ENCODE measurements at places on chromosomes 12 and 14.

DNA sequence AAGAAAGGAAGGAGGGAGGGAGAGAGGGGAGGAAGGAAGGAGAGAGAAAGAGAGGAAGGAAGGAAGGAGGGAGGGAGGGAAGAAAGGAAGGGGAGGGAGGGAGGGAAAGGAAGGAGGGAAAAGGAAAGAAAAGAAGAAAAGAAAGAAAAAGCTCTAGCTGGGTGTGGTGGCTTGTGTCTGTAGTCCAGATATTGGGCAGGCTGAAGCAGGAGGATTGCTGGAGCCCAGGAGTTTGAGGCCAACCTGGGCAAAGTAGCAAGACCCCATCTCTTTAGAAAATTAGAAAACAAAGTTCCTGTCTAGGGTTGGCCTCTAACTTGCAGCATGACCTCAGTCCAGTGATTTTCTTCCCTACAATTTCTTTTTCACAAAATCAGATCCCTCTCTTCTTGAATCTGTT is 208.2 kb upstream of the NUDT4 start:
- DNase-seq = no peak

DNA sequence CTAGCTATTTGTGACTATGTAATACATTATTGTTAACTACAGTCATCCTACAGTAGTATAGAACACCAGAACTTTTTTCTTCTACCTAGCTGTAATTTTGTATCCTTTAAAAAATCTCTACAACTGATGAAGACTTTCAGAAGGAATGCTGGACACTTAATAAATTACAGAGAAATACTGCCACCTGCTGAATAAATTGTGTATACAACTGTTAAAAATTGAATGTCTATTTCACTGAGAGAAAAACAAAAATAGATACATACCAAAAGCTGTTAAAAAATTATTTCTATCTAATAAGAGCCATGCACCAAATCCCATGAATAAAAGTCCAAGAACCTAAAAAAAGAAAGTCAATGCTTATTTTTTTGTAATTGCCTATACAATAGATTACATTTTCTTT is 6.6 kb downstream of the TSPAN19 start:
- peak; percentile 18 for DNase-seq

- DNase-seq = peak; percentile 71
Observed at GRCh38 chr14:94048691-94049624, 22.8 kb downstream of the OTUB2 start.

DNA sequence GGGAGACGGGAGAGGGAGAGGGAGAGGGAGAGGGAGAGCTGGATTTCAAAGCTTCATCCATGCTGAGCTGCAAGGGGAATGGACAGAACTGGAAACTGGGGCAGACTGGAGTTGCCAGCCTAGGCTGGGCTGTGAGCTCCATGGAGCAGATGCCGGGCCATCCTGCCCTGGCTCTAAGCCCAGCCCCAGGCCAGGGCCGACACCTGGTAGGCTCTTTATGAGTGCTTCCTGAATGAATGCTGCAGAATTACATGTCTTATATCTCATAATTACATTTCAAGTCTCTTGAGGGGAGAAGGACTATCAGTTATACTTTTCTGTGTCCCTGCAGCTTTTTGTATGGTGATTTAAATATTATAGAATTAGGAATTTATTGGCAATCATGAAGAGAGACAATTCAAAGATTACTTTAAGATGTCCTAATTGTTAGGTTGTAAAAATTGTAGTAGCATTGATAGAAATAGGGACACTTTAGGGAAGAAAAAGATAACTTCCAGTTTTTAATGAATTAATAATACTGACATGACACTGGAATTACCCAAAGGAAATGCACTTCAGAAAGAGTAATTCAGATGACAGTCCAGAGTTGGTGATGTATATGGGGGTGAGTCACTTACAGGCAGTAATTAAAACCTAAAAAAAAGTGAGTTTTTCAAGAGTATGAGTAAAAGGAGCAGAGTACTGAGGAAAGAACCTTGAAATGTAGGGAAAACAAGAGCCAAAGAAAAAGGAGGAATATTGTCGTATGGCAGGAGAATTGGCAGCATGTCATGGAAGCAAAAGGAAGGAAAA is 29.0 kb downstream of the SCYL2 start:
- DNase-seq = no peak

DNA sequence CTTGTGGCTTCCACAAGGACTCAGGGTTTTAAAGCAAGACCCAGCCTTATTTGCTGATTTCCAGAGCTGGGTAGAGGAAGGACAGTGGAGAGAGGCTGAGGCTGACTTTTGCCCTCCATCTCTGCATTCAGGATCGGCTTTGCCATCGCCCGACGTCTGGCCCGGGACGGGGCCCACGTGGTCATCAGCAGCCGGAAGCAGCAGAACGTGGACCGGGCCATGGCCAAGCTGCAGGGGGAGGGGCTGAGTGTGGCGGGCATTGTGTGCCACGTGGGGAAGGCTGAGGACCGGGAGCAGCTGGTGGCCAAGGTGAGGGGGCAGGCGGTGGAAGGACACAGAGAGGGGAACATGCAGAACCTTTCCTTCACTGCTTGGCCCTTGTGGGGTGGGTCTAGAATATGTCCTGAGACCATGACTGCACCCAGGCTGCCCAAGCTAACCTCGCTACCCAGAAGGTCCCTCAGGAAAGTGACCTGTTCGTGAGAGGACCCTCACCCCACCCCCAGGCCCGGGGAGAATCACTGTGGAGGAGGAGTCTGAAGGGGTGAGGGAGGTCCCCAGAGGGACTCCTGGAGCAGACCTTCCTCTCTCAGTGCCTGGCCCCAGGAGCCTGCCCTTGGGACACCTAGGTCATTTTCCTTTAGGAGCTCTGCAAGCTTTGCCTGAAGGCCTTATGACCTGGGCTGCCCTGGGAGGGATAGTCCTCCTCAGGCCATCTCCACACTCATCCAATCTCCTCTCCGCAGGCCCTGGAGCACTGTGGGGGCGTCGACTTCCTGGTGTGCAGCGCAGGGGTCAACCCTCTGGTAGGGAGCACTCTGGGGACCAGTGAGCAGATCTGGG is 3.1 kb downstream of the DHRS2 start:
- DNase-seq = no peak

- no peak for DNase-seq
Observed at GRCh38 chr12:3332188-3332587, 158.8 kb upstream of the PRMT8 start.

DNA sequence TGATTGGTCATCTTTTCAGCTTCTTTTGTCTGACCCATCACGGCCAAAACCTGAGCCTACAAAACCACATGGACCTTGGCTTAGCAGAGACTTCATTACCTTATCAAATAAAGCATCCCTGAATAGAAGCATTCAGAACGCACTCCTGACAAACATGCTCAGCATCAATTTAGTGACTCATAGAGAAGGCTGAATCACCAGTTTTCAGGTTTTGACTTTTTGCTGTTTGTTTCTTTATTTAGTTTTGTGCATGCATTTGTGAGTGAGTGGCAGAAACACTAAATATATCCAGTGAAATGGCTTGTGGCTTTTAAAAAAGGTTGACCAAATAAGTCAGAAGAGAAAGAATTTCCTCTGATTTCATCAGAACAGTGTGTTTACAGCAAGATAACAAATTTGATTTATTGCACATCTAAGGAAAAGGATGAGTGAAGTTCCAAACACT is 19.0 kb upstream of the OVCH1 start:
- no peak for DNase-seq

- no peak for DNase-seq
Observed at GRCh38 chr12:126480451-126480850, 1415.2 kb downstream of the AACS start.

DNA sequence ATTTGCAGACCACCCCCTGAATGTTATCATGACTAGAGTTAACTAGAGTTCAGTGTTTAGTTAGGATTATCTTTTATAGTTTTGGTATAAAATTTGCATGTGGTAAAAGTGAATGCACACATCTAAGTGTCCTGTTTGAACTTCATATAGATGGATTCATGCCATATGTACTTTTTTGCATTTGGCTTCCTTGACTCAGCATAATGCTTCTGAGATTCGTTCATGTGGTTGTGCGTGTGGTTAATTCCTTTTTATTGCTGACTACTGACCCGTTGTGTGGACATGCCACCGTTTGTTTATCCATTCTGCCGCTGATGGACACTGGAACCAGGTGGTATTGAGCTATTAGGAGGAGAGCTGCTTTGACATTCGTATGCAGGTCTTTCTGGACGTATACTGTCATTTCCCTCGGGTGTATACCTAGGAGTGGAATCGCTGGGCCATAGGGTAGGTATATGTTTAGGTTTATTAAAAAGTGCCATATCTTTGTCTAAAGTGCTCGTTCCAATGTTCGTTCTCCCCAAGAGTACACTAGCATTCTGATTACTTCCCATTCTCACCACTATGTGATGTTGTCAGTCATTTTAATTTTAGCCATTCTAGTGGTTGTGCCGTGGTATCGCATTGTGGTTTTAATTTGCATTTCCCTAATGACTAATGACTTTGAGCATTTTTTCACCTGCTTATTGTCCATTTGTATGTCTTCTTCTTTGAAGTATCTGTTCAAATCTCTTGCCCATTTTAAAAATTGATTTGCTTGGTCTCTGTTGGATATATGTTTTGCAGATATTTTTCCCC is 37.7 kb downstream of the RIN3 start:
- DNase-seq = no peak

GRCh38 chr12:95944108-95944704 is 1.1 kb downstream of the AMDHD1 start:
- no peak for DNase-seq

DNA sequence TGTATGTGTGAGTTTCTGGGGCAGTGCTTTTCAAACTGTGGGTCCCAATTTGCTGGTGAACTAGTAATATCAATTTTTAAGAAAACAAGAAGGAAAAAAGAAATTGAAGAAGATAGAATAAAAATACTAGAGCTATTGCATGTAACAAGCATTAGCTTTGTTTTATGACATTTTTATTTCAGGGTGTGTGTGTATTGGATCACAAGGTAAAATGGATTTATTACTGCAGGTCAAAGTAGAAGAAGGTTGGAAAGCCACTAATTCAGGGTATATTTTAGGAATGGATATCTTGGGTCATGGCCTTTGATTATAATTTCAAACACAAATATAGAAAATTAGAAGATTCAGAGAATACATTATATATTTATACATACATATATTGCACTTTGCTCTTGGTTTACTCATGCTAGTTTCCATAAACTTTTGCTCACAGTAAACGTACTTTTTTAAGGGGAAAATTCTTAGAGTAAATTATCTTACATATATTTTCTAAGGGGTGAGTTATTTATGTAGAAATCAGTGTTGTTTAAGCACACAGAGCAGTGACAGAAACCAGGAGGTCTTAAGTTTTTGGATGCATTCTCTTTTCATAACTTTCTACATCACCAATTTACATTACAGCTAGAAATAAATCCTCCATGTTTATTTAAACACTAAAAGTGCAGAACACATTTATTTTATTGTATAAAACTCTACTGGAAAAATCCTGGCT is 34.5 kb upstream of the PPM1A start:
- no peak for DNase-seq

- DNase-seq = no peak
Observed at GRCh38 chr12:8644345-8645248, 18.0 kb downstream of the MFAP5 start.

GRCh38 chr14:97250931-97251330 is 453.7 kb downstream of the VRK1 start:
- no peak for DNase-seq

GRCh38 chr14:91324606-91325575 is 80.4 kb upstream of the GPR68 start:
- DNase-seq = peak; percentile 49

DNA sequence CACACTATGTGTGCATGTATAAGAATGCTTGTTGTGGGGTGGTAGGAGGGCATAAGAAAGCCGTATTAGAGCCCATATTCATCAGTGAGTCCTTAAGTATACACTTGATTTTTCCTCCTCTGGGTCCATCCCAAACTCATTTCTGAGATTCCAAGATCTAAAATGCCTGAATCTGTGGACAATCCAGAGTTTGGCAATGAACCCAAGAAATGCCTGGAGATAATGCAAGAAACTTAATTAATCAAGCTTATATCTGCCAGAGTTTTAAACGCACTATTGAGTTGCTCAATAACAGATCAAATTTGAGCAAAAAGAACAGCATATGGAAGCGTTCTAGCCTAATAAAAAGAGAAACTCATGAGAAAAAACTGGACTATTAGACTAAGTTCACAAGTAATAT is 143.4 kb upstream of the NAV3 start:
- DNase-seq = no peak

- DNase-seq = no peak
Observed at GRCh38 chr14:94062344-94062940, 18.6 kb downstream of the DDX24 start.

DNA sequence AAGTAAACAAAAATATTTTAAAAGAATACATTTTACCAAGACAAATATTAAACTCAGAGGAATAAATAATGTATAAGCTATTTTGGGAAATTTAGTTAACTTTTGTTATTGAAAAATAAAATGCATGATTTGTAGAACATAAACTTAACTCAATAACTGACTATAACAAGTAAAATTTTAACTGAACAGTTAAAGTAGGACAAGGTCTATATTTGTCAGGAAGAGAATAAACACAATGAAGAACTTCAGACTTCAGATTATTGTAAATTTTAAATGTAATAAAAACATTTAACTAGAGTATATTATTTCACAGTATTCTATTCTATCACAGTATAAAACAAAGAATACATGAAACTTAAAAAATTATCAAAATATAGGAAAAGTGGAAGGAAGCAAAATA is 948.8 kb upstream of the USP15 start:
- DNase-seq = no peak

GRCh38 chr12:25320123-25321006 is 69.6 kb upstream of the KRAS start:
- no peak for DNase-seq

DNA sequence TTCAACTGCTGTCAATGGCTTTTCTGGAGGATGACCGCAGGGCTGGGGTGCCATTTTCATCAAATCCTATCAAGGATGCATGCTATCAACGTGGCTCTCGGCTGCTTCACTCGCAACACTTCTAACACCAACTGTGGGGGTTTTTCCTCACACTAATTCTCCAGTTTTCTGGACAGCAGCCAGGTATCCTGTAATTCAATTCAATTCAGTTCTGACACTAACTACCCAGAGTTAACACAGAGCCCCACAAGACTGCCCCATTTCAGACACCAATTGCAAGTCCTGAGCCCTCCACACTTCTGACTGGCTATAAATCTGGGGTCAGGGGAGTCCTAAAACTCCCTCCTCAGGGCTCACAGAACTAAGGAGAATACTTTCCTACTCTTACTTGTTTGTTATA is 55.3 kb upstream of the TMCC3 start:
- no peak for DNase-seq

DNA sequence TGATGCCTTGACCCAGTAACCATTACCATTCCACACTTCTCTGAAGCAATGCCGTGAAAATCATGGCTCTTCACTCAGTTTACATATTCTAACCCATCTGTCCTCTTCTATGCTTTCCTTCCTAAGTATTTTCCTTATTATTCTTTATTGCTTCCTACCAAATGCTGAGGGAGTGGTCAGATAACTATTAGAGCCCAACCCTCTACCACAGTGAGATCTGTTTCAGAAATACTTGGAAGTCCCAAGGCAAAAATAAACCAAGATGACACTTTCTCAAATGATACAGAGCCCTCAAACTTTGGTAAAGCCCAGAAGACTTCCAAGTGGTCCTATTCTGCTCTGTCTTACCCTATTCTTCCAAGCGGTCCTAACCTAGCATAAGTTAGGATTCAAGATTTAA is 68.0 kb downstream of the MED13L start:
- DNase-seq = no peak

All from NCI-H2081 (cell line).